ENCODE measurements at places on chromosomes 3 and 15. TPM values are rescaled to one million over a fixed set of nuclear protein-coding genes. Genes with fewer than 3 reads are reported as not detected.

DNA sequence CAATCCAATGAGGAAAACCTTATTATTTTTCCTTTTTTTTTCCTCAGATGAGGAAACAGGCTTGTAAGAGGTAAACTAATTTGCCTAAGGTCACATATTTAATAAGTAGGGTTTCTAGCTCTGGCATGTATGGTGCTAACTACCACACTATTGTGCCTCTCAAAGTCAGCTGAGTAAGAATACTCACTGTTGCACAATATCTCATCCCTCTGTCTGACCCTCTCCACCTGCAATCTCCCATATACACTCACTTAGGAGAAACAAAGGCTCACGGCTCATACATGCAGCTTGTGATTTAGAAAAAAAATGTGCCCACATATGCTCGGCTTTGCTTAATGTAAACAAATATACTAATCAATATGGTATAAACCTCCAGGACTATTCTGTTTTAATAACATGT is 10.4 kb upstream of the ARIH1 start:
- DNase-seq = no peak

DNA sequence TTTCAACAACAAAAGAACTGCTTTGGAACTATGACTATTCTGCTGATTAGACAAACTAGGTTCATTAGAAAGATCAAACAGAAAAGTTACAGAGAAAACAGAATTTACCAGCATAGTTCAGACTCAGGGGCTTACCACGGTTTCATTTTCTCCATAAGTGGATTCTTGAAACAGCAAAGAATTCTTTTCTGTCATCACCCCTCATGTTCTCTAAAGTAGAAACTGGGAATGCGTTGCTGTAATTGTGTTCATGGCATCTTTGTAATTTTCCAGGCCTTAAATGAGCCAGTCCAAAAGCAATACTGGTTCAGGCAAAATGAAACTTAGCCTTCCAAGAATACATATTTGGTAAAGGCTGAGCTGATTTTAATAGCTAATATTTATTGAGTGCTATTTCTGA is 287.8 kb downstream of the CHL1 start:
- DNase-seq = no peak

- no peak for DNase-seq
Observed at GRCh38 chr3:47394881-47395280, 14.1 kb downstream of the PTPN23 start.

DNA sequence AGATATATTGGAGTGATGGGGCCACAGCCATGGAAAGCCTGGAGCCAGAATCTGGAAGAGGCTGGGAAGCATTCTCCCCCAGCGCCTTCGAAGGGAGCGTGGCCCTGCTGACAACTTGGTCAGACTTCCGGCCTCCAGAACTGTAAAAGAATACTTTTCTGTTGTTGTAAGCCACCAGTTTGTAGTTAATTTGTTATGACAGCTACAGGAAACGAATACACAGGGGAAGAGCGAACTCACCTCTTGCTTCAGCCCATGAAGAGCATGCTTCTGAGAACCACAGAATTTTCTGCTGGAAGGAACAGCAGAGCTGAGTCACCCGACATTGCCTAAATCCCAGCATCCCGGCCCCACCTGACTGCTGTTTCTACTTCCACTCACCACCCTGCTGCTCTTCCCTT is 501.7 kb downstream of the SHQ1 start:
- no peak for DNase-seq

GRCh38 chr15:58474741-58475323 is 43.0 kb downstream of the LIPC start:
- no peak for DNase-seq

DNA sequence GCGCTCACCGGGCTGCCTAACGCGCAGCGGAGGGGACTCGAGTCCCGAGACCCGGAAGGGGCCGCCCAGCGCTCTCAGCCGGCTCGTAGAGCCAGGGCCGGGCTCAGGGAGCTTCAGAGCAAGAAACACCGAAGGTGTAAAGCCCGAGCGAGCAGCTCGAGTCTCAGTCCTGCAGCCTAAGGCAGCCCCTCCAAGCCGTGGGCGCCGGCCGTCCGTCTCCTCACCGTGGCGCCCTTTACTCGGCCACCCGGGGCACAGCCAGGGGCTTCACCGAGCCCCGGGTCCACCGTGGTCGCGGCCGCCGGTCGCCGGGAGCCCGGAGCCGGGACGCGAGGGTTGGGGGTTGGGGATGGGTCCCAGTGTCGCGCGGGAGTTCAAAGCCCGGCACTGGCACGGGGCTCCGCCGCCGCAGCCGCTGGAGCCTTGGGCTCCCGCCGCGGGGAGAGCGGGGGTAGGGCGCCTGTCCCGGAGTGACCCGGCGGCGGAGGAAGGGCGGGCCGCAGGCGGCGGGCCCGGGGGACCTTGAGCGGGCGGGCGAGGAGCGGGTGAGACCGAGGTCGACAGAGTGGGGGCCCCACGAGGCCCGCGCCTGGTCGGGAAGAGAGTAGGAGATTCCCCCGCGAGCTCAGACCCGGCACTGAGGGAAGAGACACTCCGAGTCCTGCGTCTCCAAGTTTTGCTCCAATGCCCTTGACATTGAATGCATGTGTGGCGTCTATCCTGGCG is 26.9 kb upstream of the THRB start:
- DNase-seq = peak; percentile 51

DNA sequence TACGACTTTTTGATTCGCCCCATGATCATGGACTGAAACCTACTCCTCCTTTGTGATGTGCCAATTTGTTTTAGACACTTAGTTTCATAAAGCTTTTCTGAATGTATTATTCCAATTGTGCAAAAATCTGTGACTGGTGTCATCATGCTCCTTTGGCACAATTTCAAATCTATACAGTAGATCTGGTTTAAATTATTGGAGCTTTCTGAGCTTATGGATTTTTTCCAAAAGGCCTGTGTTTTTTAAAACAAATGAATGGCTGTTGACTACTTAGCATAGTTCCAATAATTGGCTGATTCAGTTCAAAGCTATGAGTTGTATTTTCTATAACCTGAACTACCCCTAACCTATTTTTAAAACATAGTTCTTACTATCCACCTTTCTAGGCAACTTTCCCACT is 282.7 kb downstream of the CNTN3 start:
- DNase-seq = no peak

GRCh38 chr3:115022835-115023398 is 124.2 kb downstream of the ZBTB20 start:
- DNase-seq = no peak

The SPTSSB gene
- 1.2 TPM for total RNA-seq

The C3orf49 gene
- not detected for total RNA-seq

The FAM81A gene
- total RNA-seq = 7.0 TPM

Data from PC-9 (cell line).